ENCODE measurements at places on chromosomes 4 and X. TPM values are rescaled to one million over a fixed set of nuclear protein-coding genes. Genes with fewer than 3 reads are reported as not detected.

DNA sequence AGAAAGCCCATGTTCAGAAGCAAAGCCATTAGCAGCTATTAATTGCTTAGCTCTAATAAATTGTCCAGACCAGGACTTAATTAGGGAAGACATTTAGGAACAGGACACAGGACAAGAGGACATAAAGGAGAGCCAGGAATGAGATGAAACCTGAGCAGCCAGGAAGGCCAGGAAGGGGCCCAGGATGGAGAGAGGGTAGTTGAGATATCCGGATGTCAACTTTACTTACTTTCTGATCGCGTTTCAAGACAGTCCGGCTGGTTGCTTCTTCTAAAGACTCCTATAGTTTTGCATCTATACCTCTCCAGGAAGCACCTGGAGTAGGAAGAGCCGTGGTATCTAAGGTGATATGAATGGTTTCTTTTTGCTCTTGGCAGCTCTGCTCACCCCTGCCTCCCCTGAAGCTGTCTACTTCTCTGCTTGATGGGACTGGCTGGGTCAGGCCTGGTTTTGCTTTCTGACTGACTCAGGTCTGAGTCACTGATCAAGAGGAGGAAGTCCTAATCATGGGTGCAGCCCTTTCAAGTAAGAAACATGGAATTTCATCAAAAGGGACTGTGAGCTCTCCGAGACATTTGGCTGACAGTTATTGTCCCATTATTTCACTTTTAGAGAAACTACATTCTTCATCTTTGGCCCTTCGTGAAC, 733.3 kb downstream of the RPA4 start:
- H3K4me1 ChIP-seq: no peaks in the 10 kb centered on the region
- no peak overlapping the region for H3K27ac ChIP-seq
- DNase-seq: no peak
- H3K36me3 ChIP-seq: no peaks in the 10 kb centered on the region

GRCh38 chr4:37279894-37280592, 35.5 kb downstream of the NWD2 start:
- no peaks in the 10 kb centered on the region for H3K27me3 ChIP-seq
- H3K36me3 ChIP-seq: no peaks in the 10 kb centered on the region
- H3K4me1 ChIP-seq: no peaks in the 10 kb centered on the region
- no peak overlapping the region for H3K27ac ChIP-seq
- no peak for DNase-seq

- H3K4me3 ChIP-seq: peak overlapping the region; percentile 100
- no peak overlapping the region for H3K27ac ChIP-seq
- H3K27me3 ChIP-seq: no peaks in the 10 kb centered on the region
- no peak for DNase-seq
- peaks cover 63% of the 10 kb centered on the region for H3K4me1 ChIP-seq
Measured at GRCh38 chr4:174281901-174282300, 1.6 kb downstream of the FBXO8 start.

DNA sequence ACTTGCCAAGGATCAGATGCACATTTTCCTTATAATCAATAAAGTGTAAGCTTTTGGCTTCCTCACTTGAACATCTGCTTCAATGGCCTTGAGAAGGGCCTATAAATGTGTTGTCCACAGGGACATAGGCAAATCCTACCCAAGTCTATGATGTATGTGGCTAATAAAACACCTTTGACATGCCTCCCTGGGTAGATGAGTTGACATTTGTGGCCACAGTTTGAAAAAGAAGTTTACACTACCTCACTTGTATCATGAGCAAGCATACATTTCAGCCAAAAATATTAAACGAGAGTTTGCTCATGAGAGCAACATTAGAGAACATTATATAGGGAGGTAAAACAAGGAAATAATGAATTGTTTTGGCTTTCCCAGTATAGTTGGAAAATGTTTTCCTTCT, 1067.7 kb downstream of the C4orf33 start:
- H3K4me1 ChIP-seq: no peaks in the 10 kb centered on the region
- DNase-seq: no peak
- H3K4me3 ChIP-seq: no peak overlapping the region
- no peaks in the 10 kb centered on the region for H3K36me3 ChIP-seq
- no peaks in the 10 kb centered on the region for H3K27me3 ChIP-seq

STK26 gene
- total RNA-seq: 59.9 TPM

PPARGC1A gene
- total RNA-seq: not detected

Data from activated CD4-positive, alpha-beta T cell treated with anti-CD3 and anti-CD28 coated beads, Interleukin-2, amount 10 ng/mL, durations not matched to agents 7 days and 5 days (primary cell).